CD4-positive, CD25-positive, alpha-beta regulatory T cell (primary cell): ENCODE measurements at places on chromosomes 6 and 20. TPM values are rescaled to one million over a fixed set of nuclear protein-coding genes. Genes with fewer than 3 reads are reported as not detected.
A peak's percentile ranks its signal among the peaks of the same experiment; 100 is the strongest.

- DNase-seq = no peak
Observed at GRCh38 chr6:133553652-133554051, 312.5 kb downstream of the EYA4 start.

DNA sequence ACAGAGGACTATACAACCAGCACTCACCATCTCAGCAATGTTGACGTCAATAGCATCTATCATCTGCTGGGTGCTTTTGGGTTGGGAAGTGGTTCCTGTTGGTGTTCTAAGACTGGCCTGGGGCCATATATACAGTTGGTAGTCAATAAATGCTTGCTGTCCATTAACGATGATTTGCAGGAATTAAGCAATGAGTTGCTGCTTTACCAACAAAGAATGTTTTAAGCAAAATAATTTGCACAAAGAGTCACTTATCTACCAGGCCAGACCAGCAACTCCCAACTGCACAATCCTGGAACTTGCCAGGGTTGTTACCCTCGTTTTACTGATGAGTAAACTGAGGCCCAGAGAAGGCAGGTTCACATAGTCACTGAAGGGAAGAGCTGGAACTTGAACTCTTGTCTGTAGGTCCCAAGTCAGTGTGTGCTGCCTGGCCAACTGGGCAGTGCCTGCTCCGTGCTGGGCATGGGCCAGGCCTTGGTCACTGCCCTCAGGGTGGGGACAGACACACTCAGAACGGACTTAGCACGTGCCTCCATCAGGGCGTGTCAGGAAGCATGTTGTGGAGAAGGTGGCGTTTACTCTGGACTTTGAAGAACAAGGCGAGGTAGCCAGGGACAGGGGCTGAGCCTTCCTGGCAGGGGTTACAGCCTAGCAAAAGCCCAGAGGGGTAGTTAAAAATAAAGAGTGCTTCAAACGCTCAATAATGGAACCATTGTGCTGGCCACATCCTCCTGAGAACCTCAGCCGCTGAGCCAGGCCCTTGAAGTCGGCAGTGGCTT, 2.5 kb upstream of the SRC start:
- no peak for DNase-seq

DNA sequence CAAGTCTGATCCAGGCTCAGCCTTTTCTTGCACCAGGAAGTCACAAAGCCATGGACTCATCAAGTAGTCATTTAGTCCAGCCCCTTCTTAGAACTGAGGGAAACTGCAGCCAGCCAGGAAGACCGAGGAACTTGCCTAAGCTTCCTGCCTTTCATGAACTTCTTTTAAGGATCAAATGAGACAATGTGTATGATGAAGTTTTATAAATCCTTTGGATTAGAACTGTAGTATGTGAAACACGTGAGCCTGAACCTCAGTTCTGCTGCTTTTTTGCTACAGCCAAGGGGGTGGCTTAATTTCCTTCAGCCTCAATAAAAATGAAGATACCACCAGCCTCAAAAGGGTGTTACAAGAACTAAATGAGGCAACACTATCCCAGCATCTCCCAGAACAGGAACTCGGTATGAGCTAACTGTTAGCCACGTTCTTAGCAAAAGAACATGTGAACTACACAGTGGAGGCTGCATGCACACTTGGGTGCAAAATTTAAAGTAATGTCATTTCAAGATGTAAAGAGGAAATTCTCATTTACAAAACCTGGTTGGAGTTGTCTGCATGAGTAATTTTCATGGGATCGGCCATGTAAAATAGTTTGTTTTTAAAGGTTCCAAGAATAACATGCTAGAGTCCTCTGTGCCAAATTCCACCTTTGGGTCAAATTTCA, 76.0 kb upstream of the TBC1D7 start:
- DNase-seq = no peak

DNA sequence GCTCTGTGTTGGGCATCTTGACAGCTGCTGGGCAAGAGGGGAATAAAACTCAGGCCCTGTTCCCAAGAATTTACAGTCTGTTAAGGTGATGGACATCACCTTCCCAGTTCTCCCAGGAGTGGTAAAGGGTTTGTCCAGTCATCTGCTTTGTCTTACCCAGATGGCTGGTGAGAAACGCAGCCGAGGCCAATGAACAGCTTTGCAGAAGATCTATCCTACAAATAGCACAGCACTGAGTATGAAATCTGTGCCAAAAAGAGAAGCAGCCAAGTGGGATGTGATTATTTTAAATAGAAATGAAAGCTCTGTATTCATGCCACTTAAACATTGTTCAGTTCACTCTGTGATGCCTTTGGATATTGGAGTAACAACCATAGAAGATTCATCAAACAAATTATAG, 132.7 kb upstream of the SLC22A16 start:
- DNase-seq = no peak

DNA sequence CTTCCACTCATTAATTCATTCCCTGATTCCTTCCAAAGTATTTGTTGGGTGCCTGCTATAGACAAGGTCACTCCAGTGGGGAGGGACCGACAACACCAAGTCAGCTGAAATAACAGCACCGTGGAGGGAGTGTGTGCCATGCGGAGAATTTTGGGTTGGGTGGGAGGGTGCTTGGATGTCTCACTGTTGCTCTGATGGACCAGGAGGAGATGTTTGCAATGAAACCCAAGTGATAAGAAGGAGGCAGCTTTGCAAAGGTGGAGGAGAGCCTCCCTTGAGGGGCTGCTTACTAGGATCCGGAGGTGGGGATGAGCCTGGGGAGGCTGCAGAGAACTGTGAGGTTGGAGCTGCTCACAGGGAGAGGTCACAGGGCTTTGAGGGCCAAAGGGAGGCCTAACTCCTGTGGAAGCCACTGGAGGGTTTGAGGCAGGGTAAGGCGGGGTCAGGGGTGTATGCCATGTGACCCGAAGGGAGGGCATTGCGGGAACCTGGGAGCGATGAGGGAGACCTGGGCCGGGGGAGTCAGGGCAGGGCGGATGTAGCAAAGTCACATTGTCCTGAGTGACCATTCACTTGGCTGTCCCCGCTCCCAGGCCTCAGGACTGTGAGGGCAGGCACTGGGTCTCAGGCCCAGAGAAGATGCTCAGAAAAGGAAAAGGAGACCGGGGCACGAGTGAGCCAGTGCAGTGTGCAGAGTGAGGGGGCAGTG, 124.5 kb downstream of the PHACTR3 start:
- no peak for DNase-seq

DNA sequence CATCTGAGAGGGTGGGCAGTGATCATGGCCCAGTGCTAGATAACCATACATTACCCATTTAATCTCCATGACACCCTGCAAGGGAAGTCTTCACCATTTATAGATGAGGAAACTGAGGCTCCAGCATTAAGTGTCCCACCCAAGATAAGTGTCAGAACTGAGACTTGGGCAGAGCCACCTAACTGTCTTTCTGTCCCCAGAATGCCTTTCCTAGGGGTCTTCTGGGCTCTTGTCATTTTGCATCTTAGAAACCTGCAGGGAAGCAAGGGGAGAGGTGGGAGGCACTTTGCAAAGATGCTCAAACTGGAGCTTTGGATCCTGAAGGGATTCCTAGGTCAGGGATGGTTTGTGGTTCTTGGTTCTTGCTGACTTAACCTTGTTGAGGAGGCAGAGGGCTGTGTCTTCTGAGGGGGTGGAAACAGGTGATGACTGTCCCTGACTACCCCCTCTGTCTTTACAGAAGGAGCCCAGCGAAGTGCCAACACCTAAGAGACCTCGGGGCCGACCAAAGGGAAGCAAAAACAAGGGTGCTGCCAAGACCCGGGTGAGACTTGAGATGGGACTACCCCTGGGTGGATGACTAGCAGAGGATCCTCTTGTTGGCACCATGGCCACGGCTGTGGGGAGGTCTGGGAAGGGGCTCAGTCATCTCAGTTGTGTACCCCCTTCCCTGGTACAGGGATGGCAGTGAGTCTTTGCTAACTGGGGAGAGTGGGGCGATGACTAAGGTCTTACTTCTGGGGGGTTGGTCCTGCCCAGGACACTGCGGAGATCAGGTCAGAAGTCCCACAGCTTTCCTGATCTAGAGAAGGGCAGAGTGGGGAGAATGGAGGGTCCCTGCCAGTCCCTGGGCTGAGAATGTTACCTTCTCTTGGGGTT, 5.8 kb downstream of the HMGA1 start:
- DNase-seq = no peak

DNA sequence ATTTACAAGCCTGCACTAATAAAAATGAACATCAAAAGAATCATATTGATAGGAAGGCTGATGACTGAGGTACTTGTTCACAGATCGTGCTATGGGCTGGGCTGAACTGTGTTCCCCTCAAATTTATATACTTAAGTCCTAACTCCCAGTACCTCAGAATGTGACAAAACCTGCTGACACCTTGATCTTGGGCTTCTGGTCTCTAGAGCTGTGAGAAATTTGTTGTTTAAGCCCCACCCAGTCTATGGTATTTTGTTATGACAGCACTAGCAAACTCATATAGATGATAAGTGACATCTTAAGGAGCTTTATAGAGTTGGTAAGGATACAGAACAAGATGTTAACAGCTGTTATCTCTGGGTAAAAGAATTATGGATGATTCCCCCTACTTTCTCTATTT, 13.8 kb downstream of the UBE2V1 start:
- DNase-seq = no peak

DNA sequence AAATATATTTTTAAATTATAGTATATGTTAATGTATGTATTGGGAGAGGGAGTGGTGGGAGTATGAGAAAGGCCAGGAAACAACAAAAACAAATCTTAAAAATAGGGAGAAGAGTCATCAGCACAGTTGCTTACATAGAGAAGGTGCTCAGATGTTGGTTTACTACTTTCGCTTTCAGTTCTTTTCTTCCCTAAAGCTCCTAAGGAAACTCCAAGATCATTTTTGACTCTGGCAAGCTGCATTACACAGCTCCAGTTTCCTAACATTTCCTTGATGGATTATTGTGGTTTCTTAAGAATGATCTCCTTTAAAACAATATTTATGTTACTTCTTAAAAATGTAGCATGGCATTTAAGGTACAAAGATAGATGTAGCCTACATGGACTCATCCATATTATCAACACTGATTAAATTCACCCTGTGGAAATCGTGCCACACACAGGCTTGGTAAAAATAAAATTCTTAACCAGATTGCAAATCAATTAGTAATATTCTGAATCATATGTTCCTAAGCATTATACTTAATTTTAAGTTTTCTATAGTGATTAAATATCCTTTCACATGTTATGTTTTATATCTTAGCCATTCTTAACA, 118.0 kb upstream of the MAN1A1 start:
- DNase-seq = no peak

DNA sequence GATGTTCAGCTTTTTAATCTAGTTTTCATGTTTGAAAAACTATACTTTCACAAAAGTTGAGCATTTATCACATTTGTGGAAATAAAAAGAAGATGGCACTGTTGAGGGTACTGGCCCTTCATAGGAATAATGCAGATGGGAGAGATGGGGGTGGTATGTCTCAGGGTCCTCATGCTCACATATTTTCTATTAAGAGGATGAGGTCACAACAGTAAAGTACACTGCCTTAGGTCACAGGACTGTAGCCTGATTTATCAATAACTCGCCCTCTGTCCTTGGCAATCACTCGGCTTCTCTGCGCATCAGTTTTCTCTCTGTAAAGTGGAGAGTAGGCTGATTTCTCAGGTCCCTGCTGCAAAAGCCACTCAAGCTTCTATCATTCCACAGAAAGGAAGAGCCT, 55.9 kb downstream of the PPP1R3G start:
- DNase-seq = no peak

- no peak for DNase-seq
Observed at GRCh38 chr20:59864726-59865125, 68.7 kb downstream of the SYCP2 start.

GRCh38 chr6:53335224-53335994, 13.3 kb downstream of the ELOVL5 start:
- DNase-seq = peak; percentile 93

DNA sequence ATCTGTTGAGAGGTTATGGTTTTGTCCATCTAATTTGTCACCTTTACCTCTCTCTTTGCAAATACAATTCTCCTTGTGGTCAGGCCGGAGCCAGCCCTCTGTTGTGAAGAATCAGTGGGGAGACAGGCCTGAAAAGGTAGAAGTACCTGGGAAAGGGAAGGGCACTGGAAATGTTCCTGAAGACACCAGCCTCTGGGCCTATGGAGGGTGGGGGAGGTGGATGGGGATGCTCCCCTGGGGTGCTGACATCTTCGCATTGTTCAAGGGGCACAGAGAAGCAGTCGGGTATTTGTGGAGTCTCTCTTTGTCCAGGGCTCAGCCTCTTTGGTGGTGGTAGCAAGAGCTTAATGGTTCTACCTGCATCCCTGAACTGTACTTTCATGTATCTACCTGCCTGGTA, 24.4 kb upstream of the AFDN start:
- DNase-seq = no peak

DNA sequence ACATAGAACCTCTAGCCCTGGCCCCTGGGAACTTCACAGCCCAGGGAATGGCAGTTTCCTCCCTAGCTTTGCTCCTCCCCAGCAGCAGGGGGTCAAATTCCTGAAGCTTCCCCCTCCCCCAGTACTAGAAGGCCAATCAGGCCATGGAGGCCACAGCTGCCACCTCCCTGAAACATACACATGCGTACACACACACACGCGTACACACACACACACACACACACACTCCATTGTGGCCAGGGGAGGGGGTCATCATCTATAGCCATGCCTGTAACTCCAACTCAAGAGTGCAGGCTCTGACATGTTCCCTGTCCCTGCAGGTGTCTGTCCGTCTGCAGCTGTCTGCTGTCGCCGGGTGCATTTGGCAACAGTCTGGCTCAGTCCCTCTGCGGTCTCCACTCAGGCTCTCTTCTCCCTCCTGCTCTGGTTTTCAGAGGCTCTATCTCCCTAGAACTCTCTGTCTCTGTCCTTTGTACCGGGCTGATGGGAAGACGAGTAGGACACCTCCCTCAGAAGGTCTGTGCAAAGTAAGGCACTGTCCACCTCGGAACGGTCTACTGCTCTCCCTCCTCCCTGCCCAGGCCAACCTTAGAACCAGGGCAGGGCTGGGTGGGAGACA, 1.4 kb downstream of the LRFN2 start:
- no peak for DNase-seq

DNA sequence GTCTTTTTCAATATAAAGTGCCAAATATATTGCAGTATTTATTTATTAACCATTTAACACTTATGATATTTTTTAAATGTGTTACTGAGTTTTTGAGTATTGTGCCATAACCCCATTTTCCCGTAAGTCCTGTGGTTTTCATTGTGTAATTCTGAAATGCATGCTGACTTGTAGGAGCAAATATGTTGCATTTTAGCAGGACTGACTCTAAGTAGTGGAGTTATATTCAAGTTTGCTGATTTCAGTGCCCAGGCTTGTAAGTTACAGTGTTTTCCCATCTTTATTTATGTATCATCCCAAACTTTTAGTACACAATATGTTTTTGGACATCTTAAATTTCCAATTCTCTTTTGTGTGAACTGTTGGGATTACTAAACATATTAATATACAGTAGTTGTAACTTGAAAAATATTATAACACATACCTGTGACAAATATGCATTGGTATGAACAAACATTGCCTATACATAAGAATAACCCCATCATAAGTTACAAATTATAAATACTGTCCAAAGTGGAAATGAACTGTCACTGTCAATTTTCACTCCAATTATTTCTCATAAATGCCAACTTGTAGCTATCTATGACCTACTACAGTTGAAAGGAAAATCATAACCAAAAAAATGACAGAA, 179.3 kb upstream of the RUNX2 start:
- no peak for DNase-seq

Gene TMX4
- polyA plus RNA-seq = 74.8 TPM

Gene F13A1
- not detected for polyA plus RNA-seq

Gene FAM162B
- polyA plus RNA-seq = not detected

Gene SMPDL3A
- polyA plus RNA-seq = not detected

Gene ADRM1
- 117 TPM for polyA plus RNA-seq

Gene FAM83C
- not detected for polyA plus RNA-seq

Gene CYP39A1
- polyA plus RNA-seq = 0.33 TPM

Gene NCOA7
- 14.3 TPM for polyA plus RNA-seq

Gene NRSN1
- not detected for polyA plus RNA-seq

Gene DNAH8
- polyA plus RNA-seq = 0.68 TPM

Gene TFAP2C
- polyA plus RNA-seq = not detected

Gene DEFB124
- not detected for polyA plus RNA-seq
